SW480 (cell line): ENCODE measurements at places on chromosomes 2 and 18.

GRCh38 chr18:13890761-13891361 lies 24.5 kb downstream of the MC2R start:
- DNase-seq: no peak

- DNase-seq: no peak
These were observed 358.7 kb downstream of the LPIN1 start for GRCh38 chr2:12105180-12105579.

DNA sequence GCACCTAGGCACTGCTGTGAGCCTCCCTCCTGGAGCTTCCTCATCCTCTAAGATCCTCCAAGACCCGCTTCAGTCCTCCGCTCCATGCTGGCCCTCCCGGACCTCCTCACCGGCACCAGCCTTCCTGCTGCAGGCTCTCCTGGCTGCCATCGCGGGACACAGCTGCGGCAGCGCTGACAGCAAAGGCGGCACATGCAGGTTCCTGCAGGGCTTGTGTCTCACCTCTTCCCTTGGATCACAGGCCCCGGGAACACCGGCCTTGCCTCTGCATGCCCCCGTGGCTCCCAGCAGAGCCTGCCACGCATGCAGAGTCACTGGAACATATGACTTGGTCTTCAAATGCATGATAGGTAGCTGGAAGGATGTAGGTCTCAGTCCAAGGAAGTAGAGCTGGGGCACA lies 67.2 kb downstream of the PTGR3 start:
- DNase-seq: no peak

GRCh38 chr2:50448556-50448955 lies 583.4 kb downstream of the NRXN1 start:
- no peak for DNase-seq

GRCh38 chr2:109280804-109281203 lies 151.8 kb downstream of the SH3RF3 start:
- peak; percentile 37 for DNase-seq

- peak; percentile 35 for DNase-seq
These were observed 12.9 kb downstream of the WNT10A start for GRCh38 chr2:218893349-218894150.

DNA sequence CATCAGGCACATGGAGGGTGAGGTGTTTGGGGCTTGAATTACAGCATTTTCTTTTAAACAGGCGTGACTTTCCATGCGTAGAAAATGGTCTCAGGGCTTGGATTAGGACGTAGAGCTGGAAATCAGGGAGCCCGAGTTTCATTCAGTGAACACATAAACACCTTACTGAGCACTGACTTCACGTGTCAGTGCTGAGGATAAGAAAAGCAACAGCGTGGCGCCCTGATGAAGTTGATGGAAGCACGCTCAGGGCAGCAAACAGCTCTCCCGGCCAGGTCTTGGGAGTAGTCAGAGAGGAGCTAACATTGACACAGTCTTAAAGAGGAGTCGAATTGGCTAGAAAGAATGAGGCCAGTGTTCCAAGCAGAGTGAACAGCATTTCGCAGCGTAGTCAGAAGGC lies 110.7 kb downstream of the LYPD1 start:
- no peak for DNase-seq

DNA sequence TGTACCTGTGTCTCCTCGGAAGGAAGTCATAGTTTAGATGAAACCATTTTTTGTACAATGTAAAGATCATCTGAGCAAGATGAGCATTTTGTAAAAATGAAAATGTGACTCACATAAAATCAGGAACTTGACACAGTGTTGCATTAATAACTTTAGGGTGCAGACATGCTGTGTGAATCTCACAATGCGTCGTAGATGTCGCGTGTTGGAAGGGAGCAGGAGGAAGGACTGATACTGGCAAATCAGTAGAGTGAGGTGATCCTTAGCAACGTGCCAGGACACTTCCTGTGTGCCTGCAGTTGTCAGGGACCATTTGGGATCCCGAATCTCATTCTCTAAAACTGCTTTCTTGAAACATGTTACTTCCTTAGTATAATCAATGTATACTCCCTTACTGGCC lies 103.1 kb downstream of the SH3BP4 start:
- no peak for DNase-seq
